ENCODE measurements at places on chromosomes 2 and 18.
A peak's percentile ranks its signal among the peaks of the same experiment; 100 is the strongest.

- DNase-seq, result peak; percentile 95
Observed at GRCh38 chr2:138744713-138745112, 35.5 kb downstream of the NXPH2 start.

DNA sequence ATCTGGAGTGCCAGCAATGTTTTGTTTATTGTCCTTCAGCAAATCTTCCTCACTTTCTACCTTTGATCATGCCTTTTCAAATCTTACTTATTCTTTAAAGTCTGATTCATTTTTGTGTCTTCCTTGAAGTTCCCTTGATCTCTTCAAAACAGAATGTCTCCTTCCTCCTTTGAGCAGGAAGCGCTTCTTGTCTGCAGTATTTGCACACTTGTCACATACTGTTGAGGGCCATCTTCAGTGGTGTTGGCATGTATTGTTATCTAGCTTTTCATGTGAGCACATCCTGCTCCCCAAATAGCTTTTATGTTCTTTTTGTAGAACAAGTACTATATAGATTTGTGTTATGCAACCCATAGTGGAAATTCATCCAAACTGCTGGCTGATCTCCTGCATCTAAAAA, 5.9 kb upstream of the CERS6 start:
- DNase-seq, result no peak

DNA sequence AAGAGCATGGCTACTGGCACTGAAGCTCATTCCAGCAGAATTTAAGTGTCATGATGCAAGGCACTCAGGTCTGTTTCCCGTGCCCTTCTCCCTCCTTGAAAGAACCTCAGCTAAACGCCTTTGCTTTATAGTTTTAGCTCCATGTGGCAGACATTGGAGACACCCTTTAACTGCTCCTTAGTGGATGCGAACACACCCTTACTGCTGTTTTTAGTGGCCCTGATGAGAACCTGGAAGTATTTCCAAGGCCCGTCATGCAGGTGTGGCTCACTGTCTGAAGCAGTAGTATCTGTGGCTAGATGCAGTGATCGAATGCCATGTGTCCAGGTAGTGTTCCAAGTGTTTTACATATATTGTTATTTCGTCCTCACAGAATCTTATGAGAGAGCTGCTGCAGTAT, 28.3 kb downstream of the KIF5C start:
- no peak for DNase-seq

- peak; percentile 32 for DNase-seq
Observed at GRCh38 chr2:32358111-32358482, 1.3 kb downstream of the BIRC6 start.
